ENCODE measurements at places on chromosomes 6 and 20. TPM values are rescaled to one million over a fixed set of nuclear protein-coding genes. Genes with fewer than 3 reads are reported as not detected.
A peak's percentile ranks its signal among the peaks of the same experiment; 100 is the strongest.

GRCh38 chr20:34927736-34928135 is 27.9 kb downstream of the GSS start:
- DNase-seq, result no peak

- peak; percentile 31 for DNase-seq
Observed at GRCh38 chr6:11847515-11848345, 69.1 kb upstream of the ADTRP start.

DNA sequence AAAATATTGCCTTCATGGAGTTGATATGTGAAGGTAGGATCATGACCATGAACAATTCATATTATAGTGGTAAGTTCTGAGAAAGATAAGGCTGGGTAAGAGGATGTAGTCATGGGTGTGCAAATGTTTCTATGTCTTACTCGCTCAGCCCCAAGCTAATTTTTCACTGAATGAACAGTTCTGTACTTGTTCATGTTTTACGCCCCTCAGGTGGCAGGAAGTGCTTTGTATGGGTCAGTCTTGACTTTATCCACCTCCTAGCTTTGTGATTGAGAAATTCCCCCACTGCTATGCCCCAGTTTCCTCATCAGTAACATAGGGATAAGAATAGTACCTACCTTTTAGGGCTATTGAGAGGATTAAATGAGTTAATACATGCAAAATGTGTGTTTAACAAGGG is 148.2 kb upstream of the KCNG1 start:
- DNase-seq, result no peak

- no peak for DNase-seq
Observed at GRCh38 chr6:46796848-46797580, 3.8 kb downstream of the MEP1A start.

GRCh38 chr20:19777981-19778380 is 19.9 kb downstream of the RIN2 start:
- DNase-seq, result no peak

GRCh38 chr6:25659633-25660368 is 7.8 kb downstream of the SCGN start:
- no peak for DNase-seq

DNA sequence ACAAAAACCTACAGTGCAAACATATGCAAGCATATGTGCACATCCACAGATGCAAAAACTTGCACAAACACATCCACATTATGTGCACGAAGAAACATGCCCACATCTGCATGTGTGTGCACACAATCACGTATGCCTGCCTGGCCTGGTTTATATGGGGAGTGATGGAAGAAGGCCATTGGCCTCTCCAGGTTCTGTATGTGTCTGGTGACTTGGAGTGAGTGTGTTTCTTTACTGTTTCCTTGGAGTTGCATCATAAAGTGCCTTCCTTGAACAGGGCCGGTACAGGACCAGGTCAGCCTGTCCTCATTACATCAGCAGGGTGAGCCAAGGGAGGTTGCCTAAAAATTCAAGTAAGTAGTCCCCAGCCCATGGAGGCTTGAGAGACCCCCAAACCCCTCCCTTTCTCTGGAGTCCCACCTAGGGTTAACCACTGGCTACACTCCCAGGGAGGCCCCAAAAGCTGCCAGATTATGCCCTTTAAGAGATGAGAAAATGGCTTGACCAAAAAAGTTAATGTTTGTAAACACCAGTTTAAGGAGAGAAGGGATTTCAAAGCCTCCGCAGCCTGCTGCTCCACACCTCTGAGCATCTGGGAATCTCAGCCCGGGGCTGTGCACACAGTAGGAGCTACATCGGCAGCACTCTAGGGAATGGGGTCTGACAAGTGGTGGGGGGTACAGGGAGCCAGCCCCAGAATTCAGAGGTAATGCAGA is 140.8 kb downstream of the VEGFA start:
- peak; percentile 81 for DNase-seq

DNA sequence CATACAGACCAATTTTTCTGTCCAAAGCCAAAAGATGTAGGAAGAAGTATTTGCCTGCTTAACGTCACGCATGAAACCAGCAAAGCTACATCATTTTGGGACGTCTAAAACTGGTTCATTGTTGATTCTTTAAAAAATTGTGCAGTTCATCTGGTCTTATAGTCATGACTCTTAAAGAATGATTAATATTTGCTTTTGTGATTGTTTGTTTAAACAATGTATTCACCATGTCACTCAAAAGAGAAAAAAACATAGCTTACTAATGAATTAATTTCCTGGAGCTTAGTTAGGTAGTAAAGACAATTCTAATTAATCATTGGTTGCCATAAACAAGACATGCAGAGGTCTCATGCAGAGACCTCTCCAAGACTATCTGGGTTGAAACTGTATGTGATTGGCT is 157.3 kb downstream of the RPS12 start:
- no peak for DNase-seq

GRCh38 chr6:36760685-36761435 is 63.2 kb downstream of the RAB44 start:
- no peak for DNase-seq

GRCh38 chr6:108497883-108498282 is 62.8 kb upstream of the FOXO3 start:
- peak; percentile 70 for DNase-seq

Gene CDK19
- total RNA-seq, result 7.5 TPM

Gene TINAG
- not detected for total RNA-seq

Gene EZR
- 356 TPM for total RNA-seq

Gene PTCHD4
- total RNA-seq, result 2.8 TPM

Gene CCN2
- 17.2 TPM for total RNA-seq

Gene RAET1L
- not detected for total RNA-seq

Gene ARMC2
- 2.6 TPM for total RNA-seq
